Stimulated activated CD4-positive, alpha-beta T cell treated with anti-CD3 and anti-CD28 coated beads, Interleukin-15, amount 100 ng/mL, for 24 hours (primary cell): ENCODE measurements at places on chromosomes 5 and 9.

- DNase-seq, result no peak
Measured at GRCh38 chr9:130731355-130731754, 37.8 kb downstream of the EXOSC2 start.

DNA sequence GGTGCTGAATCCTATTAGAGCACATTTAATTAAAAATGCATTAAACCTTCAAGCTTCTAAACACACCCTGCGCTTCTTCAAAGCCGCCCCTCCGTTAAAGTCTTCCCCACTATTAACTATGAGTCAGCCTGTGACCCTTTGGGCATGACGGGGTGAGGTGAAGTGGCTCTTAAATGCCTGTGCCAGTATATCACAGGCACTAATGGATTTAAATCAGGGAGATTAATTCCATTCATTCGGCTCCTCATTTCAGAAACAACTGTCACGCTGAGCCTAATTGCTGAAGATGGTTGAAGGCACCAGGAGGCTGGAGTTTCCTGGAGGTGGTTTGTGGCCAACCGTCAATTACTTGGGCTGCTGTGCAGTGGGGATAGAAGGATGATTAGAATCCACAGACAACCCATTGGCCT is 192.6 kb upstream of the MSX2 start:
- no peak for DNase-seq

GRCh38 chr9:123131993-123132392 is 98.5 kb downstream of the GPR21 start:
- no peak for DNase-seq

GRCh38 chr5:20985754-20986153 is 997.8 kb upstream of the CDH18 start:
- DNase-seq, result no peak

DNA sequence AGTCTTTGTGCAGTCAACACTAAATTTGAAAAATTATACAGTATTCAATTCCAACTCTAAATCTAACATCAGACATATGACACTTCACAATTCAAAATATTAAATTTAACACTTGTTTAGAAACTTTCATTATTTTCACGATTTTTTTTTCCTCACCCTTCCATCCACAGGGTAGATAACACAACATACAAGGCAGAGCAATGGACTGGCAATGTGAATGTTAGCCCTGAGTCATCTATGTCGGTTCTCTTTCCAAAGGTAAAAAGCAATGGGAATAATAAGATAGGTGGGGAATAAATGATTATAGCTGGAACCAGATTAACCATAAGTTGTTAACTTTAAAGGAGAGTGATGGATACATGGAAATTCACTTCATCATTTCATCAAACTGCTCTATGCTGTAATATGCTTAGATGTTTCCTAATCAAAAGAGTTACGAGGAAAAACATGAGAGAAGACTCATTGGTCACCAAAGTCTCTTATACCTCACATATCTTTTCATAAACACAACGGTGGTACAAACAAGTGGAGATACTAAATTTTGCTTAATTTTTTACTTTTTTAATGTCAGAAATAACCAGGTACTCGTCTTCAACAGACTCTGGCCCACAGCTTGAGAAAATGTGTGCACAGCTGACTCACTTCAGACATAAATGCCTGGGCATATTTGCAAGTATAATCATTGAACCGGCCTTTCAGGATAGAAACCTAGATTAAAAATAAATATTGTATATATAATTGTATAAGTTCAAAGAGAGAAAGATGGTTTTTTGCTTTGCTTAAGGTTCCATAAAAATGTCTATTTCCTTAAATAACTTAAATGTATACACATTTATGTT is 23.0 kb downstream of the RFX3 start:
- no peak for DNase-seq

DNA sequence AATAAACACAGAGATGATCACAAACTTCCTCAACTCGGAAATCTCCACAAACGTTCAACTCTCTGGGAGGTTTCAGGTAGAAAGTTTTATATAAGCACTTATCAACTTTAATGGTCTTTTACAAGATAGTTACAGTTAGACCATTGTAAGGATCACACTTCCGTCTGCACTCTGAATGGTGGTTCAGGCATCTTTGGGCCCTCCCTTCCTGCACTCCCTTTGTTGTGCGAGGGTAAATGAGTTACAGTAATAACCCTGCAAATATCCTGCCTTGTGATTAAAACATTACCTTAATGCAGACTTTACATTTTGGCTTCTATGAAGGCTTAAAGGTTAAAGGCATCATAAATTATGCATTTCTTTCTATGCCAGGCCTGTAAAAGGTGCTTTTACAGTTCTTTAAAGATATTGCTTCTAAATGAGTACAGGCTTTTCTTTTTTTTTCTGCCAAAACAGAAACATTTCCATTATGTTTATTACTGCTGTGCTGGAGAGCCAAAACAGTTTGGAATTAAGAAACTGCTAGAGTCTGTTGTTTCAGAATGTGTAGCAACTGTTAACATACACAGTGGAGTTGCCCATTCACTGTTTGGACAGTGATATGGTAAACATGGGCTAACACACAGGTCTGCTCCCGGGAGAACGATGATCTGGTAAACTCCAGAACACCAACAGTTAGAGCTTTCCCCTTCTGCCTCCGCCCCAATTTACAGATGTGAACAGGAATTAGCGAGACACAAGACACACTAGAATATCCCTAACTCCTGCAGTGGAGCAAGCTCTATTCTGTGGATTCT is 1.1 kb downstream of the PRUNE2 start:
- no peak for DNase-seq

- no peak for DNase-seq
Measured at GRCh38 chr5:74428275-74428674, 212.3 kb downstream of the ENC1 start.

DNA sequence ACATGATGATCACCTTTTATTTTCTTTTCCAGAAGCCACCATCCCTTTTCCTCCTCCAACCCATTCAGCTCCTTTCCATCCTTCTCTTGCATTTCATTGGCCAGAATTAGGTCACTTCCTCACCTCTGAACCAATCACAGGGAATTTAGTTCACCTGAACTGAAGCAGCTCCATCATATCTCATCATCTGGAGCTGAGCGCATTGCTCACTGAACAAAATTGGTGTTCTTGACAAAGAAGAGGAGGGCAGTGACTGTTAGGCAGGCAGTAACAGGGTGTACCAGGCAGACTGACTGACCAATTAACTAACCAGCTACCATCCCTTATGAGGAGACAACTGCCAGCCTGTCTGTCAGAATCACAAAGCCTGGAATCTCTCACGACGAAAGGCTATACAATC is 1.8 kb upstream of the ZNF354A start:
- DNase-seq, result no peak

DNA sequence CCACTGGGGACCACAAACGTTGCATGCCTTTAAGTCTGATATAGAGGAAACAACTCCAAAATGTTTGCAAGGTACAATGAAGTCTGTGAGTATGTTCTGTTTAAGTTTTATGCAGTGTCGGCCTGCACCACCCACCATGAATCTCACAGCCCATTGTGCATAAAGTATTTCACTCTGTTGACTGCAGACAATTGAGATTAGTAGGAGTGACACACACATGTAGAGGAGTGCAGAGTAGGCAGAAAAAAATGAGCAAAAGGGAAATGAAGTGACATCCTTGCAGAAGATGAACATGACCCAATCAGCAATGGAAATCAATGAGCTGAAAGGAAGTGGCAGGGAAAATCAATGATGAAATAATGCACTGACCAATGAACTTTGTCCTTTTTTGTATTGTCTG is 315.6 kb upstream of the PTPRD start:
- DNase-seq, result no peak

- DNase-seq, result no peak
Measured at GRCh38 chr5:108541836-108542235, 159.9 kb upstream of the FBXL17 start.

DNA sequence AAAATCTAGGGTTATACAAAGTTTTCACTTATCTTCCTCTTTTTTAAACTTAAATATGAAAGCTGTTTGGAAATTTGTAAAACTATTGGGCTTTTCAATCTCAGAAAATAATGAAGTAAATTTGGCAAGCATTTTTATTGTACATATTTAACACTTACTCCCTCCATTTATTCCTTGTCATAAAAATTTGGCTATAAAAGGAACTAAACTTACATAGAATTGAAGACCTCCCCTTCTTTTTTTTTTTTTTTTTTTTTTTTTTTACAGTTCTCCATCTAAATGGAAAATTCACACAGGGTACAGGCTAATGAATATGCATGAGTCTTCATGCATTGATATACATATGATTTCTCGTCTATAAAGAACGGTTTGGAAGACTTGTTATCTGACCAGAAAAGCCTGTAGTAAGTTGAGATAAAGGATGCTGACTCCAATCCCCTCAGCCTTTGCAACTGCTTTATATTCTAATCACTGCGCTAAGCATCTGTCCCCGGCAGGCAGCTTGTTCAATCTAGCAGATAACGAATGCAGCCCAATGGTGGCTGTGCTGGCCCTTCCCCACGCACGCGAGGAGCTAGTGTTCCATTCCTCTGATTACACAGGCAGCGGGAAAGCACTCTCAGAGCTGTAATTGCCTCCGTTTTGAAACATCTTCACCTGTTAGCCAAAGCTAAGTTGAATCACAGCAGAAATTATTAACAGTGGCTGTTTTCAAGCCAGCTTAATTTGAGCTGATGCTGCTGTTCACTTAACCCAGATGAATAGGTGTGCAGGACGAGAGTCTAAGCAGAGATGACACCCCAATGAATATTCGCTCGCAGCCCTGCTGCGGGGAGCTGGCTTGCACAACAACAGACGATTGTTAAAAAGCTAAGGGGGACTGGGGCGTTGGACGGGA is 453.8 kb upstream of the ZNF608 start:
- DNase-seq, result no peak

DNA sequence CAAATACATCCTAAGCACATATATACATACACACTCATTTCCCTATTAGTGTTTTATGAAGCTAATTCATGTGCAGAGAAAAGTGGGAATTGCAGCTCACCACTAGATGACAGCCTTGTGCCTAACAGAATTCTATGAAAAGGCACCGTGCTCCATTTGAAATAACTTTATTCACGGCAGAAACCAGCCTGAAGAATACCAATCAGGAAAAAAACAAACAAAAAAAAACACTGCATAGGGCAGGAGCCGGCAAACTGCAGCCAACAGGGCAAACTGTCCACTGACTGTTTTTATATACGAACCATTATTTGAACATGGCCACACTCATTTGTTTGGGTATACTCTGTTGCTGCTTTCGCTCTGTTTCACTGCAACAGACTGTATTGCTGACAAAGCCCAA is 33.6 kb downstream of the ERMP1 start:
- no peak for DNase-seq

- DNase-seq, result no peak
Measured at GRCh38 chr5:154002093-154002492, 36.6 kb downstream of the FAM114A2 start.
